ENCODE measurements at places on chromosomes 2 and 18. TPM values are rescaled to one million over a fixed set of nuclear protein-coding genes. Genes with fewer than 3 reads are reported as not detected.

The C1GALT1C1L gene
- total RNA-seq, result not detected

The SAG gene
- not detected for total RNA-seq

The GAL3ST2 gene
- not detected for total RNA-seq

The NOL4 gene
- not detected for total RNA-seq

The SCN9A gene
- 3.5 TPM for total RNA-seq

The CRACDL gene
- 1.2 TPM for total RNA-seq

The PLCD4 gene
- total RNA-seq, result 0.64 TPM

The PIEZO2 gene
- total RNA-seq, result not detected

The GREB1 gene
- total RNA-seq, result 0.27 TPM

The IGFBP5 gene
- not detected for total RNA-seq

The ATL2 gene
- 43.9 TPM for total RNA-seq

The B4GALT6 gene
- 2.0 TPM for total RNA-seq

The LIMS4 gene
- total RNA-seq, result 0.59 TPM

The DLGAP1 gene
- total RNA-seq, result 0.44 TPM

The KRTCAP3 gene
- 4.8 TPM for total RNA-seq

The ANKRD30B gene
- not detected for total RNA-seq

The SPATA3 gene
- total RNA-seq, result not detected

The CNRIP1 gene
- total RNA-seq, result not detected

The USP14 gene
- total RNA-seq, result 77.7 TPM

The SCN1A gene
- total RNA-seq, result not detected
